Activated T-helper 17 cell treated with anti-CD3 and anti-CD28 coated beads, Interleukin-2, amount 50 U/mL, for 72 hours (primary cell): ENCODE measurements at places on chromosomes 6 and 20. TPM values are rescaled to one million over a fixed set of nuclear protein-coding genes. Genes with fewer than 3 reads are reported as not detected.

- ATAC-seq: peak; percentile 16
Measured at GRCh38 chr6:15905488-15906419, 223.1 kb upstream of the MYLIP start.

DNA sequence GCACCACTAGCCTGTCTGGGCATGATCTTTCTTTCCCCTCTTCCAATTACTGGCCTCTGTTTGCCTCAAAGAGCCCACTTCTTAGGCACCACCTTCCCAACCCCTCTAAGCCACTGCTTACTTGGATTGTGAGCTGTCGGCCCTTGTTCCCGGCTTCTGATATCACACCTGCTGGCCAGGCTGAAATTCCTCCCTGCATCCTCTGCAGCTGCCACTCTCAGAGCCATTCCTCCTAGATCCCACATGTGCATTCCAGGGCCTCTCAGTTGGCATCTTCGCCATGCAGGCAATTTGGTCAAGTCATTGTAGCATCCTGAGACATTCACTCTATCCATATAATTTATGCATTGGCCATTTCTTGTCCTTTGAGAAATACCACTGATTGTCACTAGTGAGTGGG lies 135.9 kb downstream of the OLIG3 start:
- ATAC-seq: no peak

DNA sequence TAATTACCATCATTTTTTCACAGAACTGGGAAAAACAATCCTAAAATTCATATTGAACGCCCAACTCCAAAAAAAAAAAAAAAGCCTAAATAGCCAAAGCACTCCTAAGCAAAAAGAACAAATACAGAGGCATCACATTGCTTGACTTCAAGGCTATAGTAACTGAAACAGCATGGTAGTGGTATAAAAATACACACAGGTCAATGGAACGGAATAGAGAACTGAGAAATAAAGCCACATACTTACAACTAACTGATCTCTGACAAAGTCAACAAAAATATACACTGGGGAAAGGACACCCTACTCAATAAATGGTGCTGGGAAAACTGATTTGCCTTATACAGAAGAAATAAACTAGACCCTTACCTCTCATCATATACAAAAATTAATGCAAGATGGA lies 89.6 kb downstream of the MRAP2 start:
- no peak for ATAC-seq

DNA sequence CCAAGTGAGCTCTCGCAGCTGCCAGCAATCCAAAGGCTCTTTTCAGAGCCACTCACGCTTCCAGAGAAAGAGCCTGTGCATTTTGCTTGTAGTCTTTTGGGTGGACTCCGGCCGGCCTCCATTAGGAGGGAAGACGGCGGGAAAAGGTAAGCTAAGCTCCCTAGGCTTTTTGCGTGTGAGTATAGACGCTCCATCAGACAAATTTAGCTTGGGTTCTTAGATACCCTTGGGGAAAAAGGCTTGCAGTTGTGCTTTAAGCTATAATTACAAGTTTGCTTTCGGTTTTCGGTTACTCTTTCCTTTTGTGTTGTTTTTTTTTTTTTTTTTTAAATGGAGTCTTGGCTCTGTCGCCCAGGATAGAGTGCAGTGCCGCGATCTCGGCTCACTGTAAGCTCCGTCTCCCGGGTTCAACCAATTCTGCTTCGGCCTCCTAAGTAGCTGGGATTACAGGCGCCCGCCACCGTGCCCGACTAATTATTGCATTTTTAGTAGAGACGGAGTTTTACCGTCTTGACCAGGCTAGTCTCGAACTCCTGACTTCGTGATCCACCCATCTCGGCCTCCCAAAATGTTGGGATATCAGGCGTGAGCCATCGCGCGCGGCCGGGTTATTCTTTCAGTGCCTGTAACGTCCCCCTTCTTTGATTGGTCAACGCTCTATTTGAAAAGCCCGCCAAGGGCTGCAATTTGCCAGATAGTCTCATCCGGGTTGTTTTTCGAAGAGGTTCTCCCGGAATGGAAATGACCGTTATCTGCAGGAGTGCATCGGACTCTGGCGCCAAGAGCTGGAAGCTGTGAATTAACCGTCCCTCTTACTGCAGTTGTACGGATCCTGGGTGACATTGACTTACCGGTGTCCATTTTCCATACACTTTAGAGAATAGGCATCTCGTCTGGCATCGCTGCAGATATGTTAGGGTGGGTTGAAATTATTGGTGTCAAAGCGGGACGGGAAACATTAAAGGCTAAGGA lies 18.1 kb downstream of the OR2B2 start:
- peak; percentile 28 for ATAC-seq

Gene TSHZ2
- total RNA-seq: 29.8 TPM

- ATAC-seq: peak; percentile 64
Measured at GRCh38 chr6:132354517-132355167, 46.6 kb downstream of the MOXD1 start.

- ATAC-seq: no peak
Measured at GRCh38 chr20:40293740-40294139, 395.3 kb downstream of the MAFB start.

DNA sequence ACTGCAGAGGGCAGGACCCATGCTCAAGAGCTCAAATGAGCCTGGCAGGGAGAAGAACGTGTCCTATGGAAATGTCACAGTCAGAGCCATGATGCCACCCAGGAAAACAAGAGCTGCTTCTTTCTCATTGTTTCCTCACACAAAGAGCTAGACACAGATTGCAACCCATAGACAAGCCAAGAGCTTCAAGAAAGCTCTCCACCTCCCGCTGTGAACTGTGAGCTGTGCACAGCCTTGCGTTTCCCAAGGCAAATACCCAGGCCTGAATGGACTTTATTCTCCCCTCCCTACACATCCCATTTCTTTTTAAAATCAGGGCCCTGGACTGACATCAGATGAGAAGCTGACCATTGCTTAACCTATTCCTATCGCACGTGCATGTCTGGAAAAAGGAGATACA lies 388.8 kb downstream of the RNGTT start:
- ATAC-seq: no peak

- peak; percentile 86 for ATAC-seq
Measured at GRCh38 chr6:12119085-12119588, 107.0 kb downstream of the HIVEP1 start.

DNA sequence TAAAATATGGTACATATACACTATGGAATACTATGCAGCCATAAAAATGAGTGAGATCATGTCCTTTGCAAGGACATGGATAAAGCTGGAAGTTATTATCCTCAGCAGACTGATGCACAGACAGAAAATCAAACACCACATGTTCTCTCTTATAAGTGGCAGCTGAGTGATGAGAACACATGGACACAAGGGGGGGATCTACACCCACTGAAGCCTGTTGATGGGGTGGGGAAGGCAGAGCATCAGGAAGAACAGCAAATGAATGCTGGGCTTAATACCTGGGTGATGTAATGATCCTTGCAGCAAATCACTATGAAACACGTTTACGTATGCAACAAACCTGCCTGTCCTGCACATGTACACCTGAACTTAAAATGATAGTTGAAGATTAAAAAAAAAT lies 71.3 kb downstream of the MANEA start:
- no peak for ATAC-seq
